NCI-H460 (cell line): ENCODE measurements at places on chromosomes 2 and 18.

- no peak for DNase-seq
These were observed 227.9 kb upstream of the COPS8 start for GRCh38 chr2:236857781-236858180.

- DNase-seq: no peak
These were observed 68.4 kb downstream of the TANK start for GRCh38 chr2:161228511-161229240.

- peak; percentile 51 for DNase-seq
These were observed 1.7 kb downstream of the ROCK2 start for GRCh38 chr2:11342551-11343367.

GRCh38 chr2:63514237-63514716 lies 74.0 kb downstream of the WDPCP start:
- no peak for DNase-seq

- peak; percentile 47 for DNase-seq
These were observed 58.1 kb downstream of the MAP3K19 start for GRCh38 chr2:134988994-134989605.

GRCh38 chr2:216081012-216081411 lies 597 bp downstream of the PECR start:
- DNase-seq: no peak

- DNase-seq: no peak
These were observed 345.3 kb downstream of the TSN start for GRCh38 chr2:122100756-122101155.

DNA sequence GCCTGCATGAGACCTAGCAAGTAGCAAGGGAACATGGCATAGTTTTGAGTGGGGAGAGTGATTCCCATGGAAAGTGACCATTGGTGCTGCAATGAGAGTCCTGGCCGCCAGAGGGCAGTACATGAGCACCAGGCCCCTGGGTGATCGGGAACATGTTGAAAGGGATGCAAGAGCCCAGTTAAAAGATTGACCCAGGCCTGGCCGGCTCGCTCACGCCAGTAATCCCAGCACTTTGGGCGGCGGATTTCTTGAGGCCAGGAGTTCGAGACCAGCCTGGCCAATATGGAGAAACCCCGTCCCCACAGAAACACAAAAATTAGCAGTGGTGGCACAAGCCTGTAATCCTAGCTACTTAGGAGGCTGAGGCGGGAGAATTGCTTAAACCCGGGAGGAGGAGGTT lies 22.2 kb downstream of the FAP start:
- DNase-seq: peak; percentile 56

DNA sequence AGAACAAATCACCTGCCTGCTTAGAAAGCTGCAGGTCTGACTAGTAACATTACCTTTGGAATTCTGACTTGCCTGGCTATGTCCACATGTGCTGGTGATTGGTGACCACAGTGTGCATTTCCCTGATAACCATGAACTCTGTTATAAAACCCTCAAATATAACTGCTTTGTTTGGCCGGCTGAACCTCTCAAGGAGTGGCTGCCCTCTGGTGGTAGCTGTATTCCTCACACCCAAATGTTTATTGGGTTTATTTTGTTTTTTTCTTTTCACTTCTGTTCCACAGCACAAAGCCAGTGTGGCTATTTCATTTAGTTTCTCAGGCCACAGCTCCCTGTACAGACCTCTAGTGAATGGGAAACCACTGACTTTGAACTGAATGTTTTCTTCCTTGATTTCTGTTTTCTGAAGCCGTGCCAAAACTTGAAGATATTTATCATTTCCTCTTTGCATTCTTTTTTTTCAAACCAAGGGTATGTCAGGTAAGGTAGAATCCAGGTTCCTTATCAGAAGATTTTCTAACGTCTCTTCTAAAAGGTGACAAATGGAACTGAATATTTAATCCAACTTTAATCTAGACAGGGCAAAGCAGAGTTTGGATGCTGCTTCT lies 549.0 kb upstream of the VRK2 start:
- peak; percentile 43 for DNase-seq

- peak; percentile 25 for DNase-seq
These were observed 516.7 kb downstream of the ERBB4 start for GRCh38 chr2:212021947-212022346.

GRCh38 chr18:56200381-56200911 lies 437.9 kb downstream of the TXNL1 start:
- DNase-seq: no peak

- no peak for DNase-seq
These were observed 48.7 kb upstream of the NEDD4L start for GRCh38 chr18:57995331-57995730.

DNA sequence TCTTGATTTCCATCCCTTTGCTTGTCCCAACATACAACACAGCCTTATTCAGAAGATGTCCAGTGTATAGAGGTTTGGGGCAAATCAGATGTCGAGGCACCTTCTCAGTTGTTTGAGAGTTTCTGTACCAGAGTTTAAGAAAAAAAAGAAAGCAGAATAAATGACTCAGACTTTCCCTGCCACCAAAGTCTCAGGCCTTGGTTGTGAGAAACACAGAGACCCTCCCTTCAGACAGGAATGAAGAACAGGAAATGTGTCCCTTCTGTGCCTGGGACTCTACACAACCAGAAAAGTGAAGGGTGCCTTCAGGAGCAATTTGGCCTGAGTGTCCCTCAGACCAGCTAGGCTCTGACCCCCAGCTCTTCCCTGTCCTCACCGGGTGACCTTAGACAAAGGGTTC lies 37.3 kb upstream of the REL start:
- DNase-seq: no peak

DNA sequence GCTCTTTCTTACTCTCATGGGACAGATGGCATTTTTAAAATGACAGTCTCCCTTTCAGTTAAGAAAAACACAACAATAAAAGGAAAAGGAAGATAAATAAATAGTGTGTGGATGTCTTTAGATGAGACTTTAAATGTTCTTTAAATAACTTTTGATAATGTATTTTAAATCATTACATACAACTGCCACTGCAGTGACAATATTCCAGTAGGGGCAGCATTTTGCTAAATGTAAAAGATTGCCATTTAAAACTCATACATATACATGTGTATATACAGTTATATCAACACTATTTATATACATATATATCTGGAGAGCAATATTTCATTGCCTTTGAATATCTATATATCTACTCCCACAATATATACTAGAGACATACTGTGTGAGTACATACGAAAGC lies 90.7 kb downstream of the INO80D start:
- DNase-seq: no peak

GRCh38 chr2:120466704-120467054 lies 120.7 kb downstream of the INHBB start:
- no peak for DNase-seq

GRCh38 chr2:126736133-126736874 lies 80.3 kb downstream of the GYPC start:
- no peak for DNase-seq

DNA sequence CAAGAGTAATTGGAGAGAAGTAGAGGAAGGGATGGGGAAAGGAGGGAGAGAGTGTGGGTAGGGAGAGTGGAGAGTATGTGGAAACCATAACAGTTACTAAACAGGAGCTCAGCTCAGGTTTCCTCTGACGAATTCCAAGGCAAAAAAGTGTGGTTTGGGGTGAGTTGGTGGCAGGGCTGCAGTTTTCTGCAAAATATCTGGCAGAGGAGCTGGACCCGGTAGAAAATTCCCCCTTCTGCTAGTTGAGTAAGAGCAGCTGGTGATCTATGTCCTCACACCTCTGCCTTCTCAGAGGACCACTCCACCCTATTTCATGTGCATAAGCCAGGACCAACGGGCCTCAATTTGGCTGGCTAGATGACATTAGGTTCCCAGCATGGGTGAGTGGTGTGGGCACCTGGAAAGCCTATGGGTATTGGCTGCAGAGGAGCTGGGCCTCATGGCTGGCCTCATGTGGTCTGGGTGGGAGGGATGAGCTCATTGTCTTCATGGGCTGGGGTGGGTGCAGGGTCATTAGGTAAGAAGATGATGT lies 13.2 kb downstream of the NRP2 start:
- no peak for DNase-seq

GRCh38 chr2:226802573-226802972 lies 3.0 kb upstream of the IRS1 start:
- peak; percentile 84 for DNase-seq

DNA sequence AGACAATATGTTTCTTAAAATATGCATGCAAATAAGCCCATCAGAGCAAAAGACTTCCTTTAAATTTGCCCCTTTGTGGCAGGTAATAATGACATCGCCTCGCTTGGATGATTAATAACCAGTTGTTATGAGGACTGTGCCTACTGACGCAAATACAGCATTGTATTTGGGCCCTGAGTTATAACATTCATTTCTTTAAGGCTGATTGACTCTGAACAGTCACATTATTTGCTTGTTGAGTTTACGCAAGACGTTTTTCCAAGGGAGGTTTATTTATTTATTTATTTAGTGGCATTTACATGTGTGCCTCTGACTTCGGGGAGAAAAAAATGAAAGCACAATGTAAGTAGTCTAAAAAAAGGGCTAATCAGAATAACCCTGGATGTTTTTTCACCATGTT lies 88.3 kb downstream of the SLC8A1 start:
- peak; percentile 63 for DNase-seq

- no peak for DNase-seq
These were observed 102.8 kb downstream of the DCDC2C start for GRCh38 chr2:3806168-3806567.

- no peak for DNase-seq
These were observed 14.5 kb upstream of the MAT2A start for GRCh38 chr2:85524336-85524908.

- peak; percentile 77 for DNase-seq
These were observed 312.9 kb downstream of the PRKCE start for GRCh38 chr2:45964223-45964841.

GRCh38 chr2:166343467-166343866 lies 32.3 kb downstream of the SCN9A start:
- no peak for DNase-seq

DNA sequence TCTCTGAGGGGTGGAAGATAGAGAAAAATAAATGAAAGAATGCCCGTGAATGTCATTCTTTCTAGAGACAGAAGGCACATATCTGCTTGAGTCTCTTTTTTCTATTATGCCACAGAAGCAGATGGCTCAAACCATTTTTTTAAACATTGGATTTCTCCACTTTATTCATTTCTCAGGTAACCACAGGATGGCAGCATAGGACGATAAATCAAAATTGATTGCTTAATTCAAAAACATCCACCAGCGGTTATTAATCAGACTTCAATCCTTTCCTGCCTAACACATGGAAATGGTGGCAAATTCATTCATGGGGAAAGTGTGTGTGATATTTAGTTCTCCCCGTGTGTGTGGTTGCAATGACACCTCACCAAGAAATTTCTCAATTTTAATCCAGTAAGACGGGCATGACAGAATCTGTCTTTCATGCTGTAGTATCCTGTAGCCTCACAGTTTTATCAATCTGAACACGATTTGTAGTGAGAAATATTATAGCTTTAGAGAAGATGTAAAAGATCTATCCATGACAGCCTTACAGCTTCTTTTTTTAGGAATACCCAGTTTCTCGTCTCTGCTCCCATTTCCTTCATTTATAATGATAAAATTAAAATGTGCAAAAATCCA lies 72.2 kb downstream of the DSC3 start:
- peak; percentile 48 for DNase-seq

DNA sequence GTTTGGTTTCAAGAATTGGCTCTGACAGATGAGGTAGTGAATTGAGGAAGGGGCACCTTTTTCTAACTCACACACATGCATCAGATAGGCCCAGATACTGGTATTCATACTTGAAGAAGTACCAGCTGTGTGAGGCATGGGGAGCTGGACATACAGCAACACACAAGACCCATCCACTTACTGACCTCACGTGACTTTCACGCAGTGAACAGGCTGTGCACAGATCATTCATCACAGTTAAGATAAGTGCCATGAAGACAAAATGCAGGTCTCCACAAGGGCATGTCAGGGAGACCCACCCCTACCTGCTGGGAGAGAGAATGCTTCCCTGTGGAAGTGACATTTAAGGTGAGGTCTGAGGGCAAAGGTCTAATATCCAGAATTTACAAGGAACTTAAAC lies 38.6 kb downstream of the SP110 start:
- DNase-seq: no peak

DNA sequence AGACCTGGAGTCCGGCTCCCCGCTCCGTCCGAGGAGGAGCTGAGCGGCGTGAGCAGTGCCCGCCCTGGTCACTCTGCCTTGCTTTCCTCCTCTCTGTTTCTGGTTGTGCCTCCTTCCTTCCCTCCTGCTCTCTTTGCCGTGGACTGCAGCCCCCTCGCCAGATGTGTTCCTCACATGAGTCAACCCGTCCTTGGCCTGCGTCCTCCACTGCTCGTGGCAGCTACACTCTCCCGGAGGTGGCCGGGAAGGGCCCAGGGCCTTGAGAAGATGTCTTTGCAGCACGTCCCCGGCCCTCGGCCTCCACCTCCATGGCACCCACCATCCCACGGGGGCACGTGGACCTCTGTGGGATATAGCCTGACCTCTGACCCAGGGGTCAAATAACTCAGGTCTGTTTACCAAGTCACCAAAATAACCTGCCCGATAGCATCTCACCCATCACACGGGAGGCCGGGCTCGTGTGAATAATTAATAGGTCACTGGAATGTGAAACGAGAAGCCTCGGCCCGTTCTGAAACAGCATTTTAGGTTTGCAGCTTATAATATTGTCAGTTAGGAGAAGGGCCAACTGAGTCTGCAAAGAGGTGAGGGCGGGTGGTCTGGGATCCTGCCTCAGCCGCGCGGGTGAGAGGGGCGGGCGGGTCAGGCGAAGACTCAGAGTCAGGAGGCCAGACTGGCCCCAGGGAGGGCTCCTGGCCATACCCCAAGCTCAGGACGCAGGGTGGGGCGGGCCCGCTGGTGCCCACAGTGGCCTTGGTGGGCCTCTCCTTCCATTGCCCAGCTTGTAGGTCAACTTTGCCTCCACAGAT lies 42.6 kb downstream of the NFATC1 start:
- DNase-seq: no peak

DNA sequence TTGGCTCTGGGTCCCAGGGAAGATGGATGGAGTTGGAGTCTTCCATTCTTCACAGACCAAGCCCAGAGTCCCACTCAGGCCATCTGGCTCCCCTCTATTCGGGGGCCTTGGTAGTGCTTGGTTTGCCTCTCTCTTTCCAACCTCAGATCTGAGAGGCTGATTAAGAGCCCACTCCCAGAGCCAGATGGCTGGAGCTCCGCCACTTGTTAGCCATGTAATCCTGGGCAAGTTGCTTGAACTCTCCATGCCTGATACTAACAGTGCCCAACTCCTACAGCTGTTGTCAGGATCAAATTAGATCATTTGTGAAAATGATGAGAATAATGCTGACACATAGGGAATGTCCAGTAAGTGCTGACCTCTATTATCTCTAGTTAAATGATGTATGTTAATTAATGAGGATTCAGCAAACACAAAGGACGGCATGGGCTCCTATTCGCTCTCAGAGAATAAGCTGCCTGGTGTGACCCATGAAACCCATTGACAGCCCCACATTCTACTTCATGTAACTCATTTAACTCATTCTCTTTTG lies 46.6 kb upstream of the SLC14A1 start:
- DNase-seq: no peak

DNA sequence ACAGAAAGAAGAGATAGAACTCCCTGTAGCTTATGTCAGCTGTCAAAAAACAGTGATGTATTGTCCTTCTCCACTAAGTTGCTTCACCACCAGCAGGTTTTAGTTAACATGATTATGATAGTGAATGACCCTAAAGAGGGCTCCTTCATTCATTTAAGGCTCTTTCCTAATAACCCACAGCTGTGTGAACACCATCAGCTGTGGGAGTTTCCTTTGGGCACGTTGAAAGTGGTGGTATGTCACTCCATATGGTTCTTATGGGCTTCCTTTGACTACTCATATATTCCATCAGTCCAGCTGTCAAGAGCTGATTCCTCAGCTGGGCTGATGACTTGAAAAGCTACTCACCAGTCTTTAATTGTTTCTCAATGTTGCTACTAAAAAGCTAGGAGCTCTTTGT lies 210.3 kb downstream of the UBE2E3 start:
- DNase-seq: no peak

GRCh38 chr2:33595385-33595784 lies 3.7 kb downstream of the FAM98A start:
- DNase-seq: no peak
